ENCODE measurements at places on chromosomes 6 and 20.

DNA sequence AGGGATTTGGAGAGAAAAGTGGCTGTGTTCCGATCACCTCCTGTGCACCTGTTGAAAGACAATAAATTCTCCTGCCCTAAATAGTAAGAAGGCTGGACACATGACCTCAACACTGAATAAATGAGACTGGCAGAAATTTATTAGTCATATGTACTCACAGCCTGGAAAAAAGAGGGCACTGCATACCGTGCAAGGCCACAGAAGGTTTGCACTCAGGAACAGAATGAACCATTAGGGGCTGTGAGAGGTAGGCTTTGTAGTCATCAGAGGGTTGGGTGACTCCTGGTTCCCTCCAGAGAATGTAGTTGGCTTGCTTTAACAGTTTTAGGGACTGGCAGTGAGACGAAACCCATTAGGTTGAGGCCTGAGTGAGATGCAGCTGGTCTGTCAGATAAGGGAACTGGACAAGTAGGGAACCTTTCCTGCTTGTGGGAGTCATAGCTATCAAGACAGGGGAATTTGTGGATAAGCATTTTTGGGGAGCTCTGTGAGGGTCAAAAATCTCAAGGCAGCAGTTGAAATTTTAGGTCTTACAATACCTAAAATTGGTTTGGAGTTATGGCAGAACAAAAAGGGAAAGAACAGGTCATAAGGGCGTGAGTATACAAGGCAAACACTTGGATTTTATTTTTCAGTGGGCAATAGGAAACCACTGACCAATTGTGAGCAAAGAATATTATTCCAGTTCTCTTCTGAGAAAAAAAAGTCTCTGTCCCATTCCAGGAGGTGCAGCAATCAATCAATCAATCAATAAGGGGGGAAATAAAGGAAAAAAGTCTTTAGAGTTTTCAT, 67.9 kb upstream of the BTN3A2 start:
- no peak for DNase-seq

DNA sequence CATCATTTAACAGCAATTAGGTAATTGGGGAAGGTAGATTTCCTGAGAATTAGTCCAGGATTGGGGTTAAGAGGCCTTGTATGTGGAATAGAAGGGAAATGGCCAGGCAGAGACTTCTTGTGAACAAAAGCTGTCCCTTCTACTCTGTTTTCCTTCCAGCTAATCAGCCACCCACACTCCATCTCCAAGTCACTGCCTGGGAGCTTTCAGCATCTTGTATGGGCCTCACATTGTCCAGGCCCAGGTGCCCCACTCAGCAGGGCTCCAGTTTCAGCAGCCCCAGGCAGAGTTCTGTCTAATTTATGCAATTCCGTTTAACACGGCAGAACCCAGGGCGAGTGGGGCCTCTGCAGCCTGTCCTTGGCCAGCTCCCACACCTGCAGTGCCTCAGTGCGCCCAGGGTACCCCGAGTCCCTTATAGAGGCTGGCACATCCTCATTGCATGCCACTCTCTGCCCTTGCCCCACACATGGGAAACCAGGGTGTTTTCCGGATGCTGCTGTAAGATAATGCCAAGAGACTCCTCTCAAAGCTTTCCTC, 113.0 kb downstream of the EDN3 start:
- no peak for DNase-seq

DNA sequence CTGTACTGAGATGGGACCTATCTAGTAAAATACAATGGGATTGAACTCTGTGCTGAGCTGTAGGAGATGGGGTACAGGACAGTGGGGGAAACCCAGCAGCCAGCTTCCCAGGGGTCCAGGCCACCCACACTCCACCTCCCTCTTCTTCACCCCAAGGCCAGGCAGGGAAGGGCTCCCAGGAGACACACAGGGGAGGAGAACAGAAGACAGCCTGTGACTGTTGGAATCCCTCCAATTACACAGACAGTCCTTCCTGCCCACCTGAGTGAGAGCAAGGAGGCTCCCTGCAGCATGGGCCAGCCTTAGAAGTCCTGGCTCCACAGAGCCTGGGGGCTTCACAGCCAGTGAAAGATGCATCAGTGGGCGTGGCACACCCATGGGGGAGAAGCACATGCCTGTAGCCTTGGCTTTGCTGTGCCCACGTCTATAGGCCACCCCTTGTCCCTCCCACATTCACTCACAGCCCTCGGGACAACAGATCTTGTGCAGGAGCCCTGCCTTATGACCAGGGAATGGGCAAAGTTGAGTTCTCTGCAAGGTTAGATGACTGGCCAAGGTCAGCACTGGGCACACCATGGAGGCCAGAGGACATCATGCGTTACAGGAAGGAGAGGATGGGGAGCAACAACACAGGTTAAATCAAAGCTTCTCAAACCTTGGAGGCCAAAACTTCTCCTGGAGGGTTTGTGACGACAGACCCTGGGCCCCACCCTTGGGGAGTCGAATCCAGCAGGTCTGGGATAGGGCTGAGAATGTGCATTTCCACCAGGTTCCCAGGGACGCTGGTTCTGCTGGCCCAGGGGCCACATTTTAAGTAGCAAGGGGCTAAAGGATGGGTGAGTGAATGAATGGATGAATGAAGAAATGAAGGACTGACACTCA, 12.3 kb upstream of the CST7 start:
- DNase-seq: no peak

DNA sequence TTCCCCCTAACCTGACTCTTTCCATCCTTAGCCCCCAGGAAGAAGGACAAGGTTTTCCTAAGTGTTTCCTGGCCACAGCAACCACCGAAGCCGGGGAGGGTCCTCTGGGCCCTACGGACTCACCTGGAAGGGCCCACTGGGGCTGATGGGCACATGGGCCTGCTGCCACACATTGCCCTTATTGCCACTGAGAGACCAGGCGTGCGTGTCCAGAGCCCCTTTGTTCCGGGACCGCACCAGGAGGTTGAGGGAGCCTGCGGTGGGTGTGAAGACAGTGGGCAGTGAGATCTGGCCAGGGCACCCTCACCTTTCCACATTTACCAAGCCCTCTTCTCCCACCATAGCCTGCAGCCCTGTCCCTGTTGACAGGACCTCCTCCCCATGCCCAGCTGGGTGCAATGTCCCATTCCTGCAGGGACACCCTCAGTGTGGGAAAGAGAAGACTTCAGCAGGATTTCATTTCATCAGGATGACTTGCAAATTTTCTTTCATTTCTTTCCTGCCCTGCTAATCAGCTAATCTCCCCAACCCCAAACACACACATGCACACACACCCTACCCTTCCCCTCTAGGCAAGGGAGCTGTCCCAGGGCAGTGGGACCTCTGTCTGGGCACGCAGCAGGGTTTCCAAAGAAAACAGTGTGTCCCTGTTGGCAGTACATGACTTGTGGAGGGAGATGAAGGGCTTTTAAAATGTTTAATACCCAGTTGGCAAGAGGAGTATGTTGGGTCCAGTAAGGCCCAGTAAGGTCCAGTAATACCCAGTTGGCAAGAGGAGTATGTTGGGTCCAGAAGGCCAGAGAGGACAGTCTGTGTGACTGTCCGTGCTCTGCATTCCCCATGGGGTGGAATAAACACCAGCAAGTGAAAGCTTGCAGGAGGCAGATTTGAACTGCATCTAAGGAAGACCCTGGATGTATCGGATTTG, 59.0 kb downstream of the MDGA1 start:
- DNase-seq: no peak

- DNase-seq: no peak
Observed at GRCh38 chr6:20159781-20160540, 52.3 kb downstream of the MBOAT1 start.

- no peak for DNase-seq
Observed at GRCh38 chr6:54879188-54879985, 32.8 kb downstream of the FAM83B start.

GRCh38 chr6:148565321-148565926, 181.4 kb upstream of the UST start:
- DNase-seq: no peak

- peak; percentile 54 for DNase-seq
Observed at GRCh38 chr6:137641474-137642077, 147.4 kb upstream of the OLIG3 start.

DNA sequence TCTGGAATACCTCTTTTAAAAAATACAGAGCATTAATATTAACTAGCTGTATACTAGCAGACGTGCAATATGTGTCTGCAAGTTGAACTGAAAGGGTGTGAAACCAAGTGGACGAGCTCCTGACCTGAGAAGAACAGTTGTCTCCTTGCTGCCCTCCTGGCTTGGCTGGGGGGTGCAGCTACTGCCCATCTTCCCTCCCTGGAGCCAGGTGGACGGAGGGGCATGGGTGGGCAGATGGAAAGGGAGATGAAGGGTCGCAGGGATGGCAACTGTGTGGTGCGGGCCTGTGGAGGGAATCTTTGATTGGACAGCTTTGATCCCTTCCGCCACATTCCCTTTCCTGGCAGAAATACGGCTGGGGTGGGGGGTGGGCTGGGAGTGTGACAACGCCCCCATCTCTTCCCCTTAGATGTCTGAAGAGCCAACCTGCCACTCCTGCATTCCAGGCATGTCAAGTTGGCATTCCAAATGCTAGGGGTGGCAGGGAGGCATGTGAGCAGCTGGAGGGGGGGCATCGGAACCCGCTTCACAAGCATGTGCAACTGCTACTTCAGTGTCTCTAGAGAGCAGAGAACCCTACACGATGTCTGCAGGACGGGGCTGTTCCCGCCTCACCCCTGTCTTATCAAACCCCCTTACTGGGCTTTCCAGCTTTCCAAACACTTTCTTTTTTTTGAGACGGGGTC, 37.3 kb downstream of the SRSF3 start:
- DNase-seq: no peak

DNA sequence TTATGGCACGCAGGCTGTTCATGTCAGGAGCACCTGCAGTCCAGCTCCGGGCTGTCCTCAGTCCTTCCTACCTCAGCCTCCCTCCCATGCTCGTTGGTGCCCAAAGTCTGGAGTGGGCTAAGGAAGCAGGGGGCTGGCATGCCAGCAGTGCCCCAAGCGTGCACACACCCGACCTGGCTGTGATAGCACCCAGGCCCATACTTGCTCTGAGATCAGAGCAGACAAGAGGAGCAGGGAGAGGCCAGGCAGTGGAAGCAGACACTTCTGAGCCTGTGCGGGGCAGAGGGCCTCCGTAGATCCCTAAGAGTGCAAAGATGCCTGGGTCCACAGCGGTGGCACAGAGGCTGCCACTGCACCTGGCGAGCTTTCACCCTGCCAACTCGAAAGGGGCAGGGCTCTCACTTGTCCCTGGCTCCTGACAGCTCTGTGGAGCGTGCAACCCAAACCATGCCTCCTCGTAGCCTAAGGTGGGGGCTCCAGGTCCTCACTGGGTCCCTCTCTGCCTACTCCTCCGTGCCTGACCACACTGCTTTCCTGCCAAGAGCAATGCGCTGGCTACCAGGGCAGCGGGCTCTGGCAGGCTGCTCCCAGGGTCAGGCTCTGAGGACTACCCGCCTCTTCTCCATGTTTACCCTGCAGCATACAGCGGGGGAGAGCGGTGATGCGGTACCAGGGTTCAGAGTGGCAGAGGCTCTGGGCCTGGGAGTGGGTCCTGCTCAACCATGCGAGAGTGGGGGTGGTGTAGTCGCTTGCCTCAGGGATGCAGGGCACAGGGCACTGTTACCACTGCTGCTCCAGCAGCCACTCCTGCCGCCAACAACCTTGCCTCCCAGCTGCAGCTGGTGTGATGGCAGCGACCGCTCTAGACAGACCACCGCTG, 59.5 kb downstream of the MANEA start:
- DNase-seq: no peak

- DNase-seq: peak; percentile 30
Observed at GRCh38 chr6:167141667-167142432, 15.9 kb downstream of the GPR31 start.

- DNase-seq: no peak
Observed at GRCh38 chr6:42010185-42010891, 40.0 kb upstream of the TAF8 start.

- DNase-seq: no peak
Observed at GRCh38 chr6:17907406-17908229, 79.8 kb downstream of the KIF13A start.

- DNase-seq: no peak
Observed at GRCh38 chr6:25883991-25884390, 9.9 kb upstream of the SLC17A3 start.

DNA sequence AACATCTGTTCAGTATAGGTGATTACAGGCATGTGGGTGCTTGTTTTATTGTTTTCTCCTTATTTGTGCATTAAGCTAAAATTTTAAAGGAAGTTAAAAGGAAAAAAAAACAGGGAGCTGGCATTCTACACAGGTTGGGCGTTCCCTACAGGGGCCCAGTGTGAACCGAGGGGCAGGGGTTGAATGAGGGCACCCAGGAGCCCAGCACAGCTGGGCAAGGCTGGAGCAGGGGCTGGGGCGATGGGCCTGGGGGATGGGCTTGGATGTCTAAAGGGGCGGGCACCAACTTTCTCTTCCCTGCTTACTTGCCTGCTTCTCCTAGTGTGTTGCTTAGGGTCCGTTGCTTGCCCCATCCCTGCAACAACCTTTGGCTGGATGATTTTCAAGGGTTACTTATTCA, 230.2 kb upstream of the RNF24 start:
- DNase-seq: no peak
